PC-9 (cell line): ENCODE measurements at places on chromosomes 12 and 14. TPM values are rescaled to one million over a fixed set of nuclear protein-coding genes. Genes with fewer than 3 reads are reported as not detected.

The SAMD15 gene
- 4.8 and 7.8 TPM in 2 replicates for total RNA-seq

- DNase-seq, result no peak
These were observed 12.8 kb downstream of the TUNAR start for GRCh38 chr14:95889236-95889979.

GRCh38 chr12:72234886-72235285 is 37.3 kb upstream of the TRHDE start:
- DNase-seq, result no peak

GRCh38 chr14:27427796-27428195 is 830.0 kb upstream of the NOVA1 start:
- DNase-seq, result peak; percentile 36

GRCh38 chr14:36717363-36717762 is 55.7 kb downstream of the PAX9 start:
- DNase-seq, result no peak

DNA sequence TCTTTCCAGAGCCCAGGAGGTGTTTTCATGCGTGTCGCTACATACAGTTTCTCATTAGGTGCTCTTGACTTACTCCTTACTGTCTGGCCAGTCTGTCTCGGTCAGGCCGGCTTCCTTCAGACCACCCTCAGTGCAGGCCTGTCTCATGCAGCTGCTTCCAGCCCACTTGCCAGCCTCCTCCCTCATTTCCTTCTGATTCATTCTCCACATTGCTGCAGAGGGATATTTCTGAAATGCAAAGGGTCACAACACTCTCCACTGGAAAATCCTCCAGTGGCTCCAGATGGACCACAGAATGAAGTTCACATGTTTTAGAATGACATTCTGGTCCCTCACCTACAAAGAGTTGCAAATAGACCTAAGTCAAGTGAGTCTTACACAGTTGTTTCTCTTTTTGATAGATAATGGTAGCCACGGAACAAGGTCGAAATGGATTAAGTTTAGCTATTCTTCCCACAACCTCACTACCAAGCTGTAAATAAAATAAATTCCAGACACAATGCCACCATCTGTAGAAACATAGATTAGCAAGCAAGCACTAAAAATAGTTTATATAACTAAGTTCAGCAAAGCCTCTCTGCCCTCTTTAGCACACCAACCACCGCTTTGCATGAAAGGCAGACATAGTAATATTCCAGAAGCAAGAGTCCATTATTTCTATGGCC is 146.9 kb downstream of the ESR2 start:
- DNase-seq, result no peak

- peak; percentile 96 for DNase-seq
These were observed 108.3 kb downstream of the CRADD start for GRCh38 chr12:93785249-93786010.

- no peak for DNase-seq
These were observed 22.6 kb downstream of the CBX5 start for GRCh38 chr12:54257332-54257731.

DNA sequence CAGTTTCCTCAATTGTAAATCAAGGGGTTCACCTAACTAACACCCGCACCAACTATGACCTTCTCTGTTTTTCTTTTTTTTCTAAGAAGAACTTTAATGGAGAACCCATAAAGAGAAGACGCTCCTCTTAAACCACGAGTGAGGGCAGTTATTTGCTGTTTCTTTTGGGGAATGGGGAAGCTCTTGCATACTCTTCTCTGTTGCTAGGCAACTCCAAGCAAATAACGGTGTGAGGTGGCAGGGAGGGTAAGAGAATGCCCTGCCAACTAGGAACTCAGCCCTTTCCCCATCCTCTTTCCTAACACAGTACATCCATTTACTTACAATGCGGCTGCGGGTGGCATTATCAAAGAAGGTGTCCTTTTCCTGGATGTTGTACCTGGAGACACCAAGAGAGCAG is 114.9 kb downstream of the ANO2 start:
- DNase-seq, result no peak

DNA sequence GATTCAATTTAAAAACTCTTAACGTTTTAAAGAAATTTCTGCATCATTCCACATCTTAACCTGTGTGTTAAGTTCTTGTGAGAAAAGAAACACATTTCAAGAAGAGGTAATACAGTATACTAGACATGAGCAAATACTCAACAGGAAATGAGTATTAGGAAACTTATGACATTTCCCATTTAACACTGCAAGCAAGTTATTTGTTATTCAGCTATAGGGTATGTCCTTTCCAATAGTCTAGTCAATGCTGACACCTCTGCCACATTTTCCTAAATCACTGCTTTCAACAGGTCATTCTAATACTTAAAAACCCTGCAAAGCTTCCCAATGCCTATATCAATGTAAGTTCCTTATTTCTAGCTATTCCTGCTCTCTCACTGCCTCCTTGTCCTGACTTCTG is 93.1 kb downstream of the DDHD1 start:
- no peak for DNase-seq
